ENCODE measurements at places on chromosomes 7 and 10.
A peak's percentile ranks its signal among the peaks of the same experiment; 100 is the strongest.

DNA sequence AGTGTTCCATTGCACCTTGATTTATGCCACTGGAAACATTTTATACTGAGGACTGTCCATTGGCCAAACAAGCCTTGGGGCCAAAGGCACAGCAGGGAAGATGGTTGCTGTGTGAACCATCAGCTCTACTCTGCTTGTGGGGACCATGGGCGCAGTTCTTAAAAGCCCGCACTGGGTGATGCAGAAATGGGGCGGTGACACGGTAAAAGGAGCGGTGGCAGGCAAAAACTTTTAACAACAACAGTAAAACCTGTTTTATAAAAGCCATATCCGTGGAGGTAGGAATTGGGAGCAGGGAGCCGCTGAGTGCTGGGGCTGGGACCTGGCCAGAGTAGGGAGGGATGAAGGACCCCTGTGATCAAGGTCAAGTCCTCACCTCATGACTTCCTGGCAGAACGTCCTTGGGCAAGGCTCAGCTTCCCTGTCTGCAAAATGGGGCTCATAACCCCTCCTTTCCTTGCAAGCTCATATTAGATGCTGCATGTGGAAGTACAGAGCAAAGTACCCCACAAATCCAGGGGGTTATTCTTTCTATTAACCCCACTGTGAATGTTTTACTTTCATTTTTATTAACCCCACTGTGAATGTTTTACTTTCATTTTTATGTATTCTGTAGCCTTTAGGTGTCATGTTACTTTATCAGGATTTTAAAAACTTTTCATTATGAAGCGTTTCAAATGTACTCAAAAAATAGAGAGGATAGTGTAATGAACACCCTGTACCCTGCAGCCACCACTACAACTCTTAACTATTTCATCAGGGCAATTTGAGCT lies 78.3 kb downstream of the GRK5 start:
- no peak for DNase-seq

DNA sequence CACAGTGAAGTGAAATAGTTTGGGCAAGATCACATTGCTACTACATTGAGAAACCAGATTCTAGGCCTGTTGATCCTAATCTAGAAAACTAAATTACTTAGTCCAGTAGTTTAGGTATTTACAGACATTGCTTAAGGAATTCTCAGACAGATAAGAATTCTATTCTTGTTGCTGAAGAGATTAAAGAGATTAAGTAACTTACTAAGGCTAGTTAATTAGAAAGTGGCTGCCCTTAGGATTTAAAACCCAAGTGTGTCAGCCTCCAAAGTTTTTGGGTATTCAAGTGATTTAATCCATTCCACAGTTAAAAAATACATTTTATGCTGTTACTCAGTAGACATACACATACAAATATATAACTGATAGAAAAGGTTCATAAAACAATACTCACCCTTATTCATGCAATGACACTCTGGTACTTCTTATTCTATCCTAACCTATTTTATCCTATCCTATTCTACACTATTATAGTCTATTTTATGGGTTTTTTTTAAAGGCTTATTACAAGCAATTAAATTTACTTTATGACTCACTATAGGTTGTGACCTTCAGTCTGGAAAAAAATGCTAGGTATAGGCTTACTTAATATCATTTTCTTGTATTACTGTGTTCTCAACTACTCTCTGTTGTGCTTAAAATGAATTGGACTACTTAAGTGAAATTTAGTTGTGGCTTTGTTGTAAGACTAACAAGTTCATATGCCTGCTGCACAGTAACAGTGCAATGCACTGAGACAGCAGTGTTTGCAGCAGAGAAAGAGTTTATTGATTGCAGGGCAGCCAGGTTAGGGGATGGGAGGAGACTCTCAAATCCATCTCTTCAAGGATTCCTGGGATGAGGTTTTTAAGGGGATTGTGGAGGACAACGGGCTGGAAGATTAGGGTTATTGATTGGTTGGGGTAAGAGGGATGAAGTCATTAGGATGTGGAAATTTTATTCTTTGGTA lies 10.7 kb downstream of the SPAM1 start:
- DNase-seq: no peak

GRCh38 chr7:116672596-116673456 lies 830 bp downstream of the MET start:
- DNase-seq: peak; percentile 79

DNA sequence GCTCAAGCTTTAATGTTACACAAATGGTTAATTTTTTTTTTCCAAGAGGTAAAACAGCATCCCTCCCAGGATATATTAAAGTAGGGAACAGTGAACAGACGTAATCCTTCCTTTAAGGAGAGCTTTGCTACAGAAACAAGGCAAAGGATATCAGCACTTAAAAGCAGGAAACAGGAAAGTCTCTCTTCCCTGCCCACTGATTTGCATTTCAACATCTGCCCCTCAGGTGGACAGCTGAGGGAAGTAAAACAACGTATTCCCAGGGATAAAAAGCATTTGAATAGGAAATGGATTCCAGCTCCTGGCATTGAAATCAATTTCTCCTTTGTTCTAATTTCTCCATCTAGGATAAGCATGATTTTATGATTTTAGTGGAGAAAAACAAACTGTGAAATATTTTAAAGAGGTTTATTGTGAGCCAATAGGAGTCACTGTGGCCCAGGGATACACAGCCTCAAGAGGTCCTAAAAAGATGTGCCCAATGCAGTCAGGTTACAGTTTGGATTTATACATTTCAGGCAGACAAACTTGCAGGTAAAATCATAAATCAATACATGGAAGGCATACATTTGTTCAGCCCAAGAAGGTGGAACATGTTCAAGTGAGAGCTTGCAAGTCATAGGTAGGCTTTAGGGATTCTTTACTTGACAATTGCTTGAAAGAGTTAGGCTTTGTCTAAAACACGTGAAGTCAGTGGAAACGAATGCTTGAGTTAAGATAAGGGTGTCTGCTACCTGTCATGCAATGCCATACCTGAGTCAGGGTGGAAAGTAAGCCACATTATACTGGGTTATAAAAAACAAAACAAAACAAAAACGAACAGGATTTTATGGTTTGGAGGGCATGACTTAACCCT lies 286.2 kb upstream of the VWC2 start:
- no peak for DNase-seq

- DNase-seq: no peak
Measured at GRCh38 chr7:54906963-54907362, 111.9 kb upstream of the EGFR start.

- no peak for DNase-seq
Measured at GRCh38 chr10:13457958-13458686, 70.7 kb downstream of the BEND7 start.

- DNase-seq: no peak
Measured at GRCh38 chr10:71078454-71079145, 133.8 kb upstream of the UNC5B start.

- peak; percentile 76 for DNase-seq
Measured at GRCh38 chr7:67947646-67948045, 951.0 kb downstream of the TYW1 start.

- no peak for DNase-seq
Measured at GRCh38 chr7:158278745-158279320, 308.8 kb downstream of the PTPRN2 start.

DNA sequence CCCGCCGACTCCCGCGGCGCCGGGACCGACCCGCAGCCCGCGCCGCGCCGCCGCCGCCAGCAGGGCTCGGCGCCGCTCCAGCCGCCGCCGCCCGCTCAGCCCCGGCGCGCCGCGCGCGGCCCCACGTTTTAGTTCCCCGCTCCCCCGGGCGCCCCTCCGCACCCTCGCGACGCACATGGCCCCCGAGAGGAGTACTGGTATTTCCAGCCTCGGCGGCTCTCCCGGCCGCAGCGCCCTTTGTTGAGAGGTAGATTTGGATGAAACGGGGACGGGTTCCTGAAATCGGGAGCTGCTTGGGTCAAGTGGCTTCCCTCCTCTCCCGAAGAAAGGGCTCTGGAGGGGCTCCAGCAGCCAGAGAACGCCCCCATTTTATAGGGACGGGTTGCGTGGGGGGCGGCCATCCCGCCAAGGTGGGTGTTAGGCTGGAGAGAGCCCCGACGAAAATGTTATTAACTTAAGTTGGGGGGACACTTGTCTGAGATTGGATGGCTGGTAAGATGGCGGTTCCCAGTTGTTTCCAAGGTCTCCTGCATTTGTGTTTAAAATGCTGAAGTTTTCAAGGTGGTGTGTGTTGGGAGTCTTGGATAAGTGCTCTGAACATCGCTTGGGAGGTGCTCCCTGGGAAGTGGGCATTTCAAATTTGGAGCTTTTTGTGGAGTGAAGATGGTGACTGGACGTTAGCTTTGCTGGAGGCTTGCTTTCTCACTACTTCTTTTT lies 1.2 kb downstream of the BMI1 start:
- no peak for DNase-seq

DNA sequence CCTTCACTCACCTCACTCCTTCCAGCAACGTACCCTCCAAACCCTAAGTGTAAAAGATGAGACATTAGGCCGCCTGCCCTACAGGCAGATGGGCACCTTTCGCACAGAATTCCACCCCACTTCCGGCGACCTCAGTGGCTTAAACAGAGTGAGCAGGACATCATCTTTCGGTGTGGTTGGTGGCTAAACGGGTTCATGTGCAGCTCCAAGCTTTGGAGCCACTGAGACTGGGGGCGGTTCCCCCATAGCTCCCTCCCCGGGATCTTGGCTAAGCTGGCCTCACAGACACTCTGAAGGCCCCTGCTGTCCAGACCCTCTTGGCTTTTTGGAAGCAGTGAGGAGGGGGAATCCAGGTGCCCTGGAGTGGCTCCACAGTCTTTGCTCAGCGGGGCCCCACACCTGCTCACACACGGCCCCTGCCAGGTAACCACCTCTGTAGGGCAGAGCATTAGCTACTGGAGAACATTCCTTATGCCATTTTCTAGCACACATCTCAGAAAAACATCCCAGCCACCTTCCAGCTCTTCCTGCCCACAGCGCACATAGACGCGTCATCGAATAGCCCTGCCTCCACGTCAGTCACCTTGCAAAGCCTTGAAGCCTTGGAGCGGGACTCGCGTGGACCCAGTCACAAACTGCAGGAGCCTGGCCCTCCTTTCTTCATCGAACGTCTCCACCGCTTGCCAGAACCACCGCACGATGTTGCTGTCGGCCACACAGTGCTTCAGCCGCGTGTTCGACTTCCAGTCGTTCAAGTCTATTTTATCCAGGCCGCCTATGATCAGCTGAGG lies 108.8 kb downstream of the SMURF1 start:
- DNase-seq: no peak

DNA sequence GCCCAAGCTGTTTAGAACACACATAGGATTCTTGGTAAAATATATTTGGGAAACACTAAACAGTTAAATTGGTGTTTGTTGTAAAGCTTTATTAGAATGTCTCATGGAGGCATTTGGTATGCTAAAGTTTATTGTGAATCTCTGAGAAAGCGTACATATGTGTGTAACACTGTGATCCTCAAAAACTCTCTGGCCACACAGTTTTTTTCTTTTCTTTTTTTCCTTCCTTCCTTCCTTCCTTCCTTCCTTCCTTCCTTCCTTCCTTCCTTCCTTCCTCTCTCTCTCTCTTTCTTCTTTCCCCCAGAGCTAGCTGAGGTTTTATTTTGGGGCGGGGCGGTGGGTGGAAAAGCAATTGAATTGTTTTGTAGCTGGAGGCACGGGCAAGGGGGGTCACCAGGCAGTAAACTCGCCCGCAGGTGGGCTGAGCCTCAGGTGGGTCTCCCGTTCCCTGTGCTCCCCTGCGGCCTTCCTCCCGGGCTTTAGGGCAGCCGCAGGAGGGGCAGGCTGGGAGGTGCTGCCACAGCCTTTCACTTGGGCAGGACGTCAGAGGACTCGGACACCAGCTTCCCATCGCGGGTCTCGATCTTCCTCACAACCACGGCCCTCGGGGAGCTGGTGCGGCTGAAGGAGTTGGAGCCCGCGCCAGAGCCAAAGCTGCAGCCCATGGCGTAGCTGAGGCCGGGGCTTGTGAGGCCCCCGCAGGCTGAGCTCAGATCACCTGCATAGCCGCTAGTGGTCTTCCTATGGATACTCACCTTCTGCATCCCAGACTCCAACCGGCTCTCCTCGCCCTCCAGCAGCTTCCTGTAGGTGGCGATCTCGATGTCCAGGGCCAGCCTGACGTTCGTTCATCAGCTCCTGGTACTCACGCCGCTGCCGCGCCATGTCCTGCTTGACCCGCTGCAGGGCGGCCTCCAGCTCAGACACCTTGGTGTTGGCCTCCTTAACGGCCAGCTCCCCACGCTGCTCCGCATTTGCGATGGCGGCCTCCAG lies 459.0 kb downstream of the GATA3 start:
- DNase-seq: no peak

DNA sequence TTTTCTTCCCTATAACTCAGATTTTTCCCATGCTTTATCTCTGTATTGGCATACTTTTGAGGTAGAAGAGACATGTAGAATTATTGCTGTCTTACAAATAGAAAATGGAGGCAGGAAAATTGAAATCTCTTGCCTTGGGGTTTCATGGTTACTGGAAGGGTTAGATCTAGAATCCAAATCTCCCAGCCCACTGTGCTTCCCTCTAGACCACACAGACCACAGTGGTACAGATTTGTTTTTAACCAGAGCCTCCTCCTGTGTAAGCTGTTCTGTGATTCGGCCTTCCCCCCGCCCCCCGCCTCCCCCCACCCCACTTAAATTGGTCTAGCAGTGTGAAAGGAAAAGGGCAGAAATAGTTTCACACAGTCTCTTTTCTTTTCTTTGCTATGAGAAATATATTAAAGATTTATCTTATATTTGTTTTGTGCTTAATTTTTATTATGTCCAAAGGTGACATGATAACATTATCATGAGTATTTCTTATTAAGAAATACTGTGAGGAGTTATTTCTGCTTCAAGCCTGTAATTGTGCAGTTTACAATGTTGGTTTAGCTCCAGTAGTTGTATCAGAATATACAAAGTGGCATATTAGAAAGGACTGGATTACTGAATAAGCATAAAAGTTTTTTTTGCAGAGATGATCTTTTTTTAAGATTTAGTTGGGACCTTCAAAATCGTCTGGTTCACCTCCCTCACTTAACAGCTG lies 368.8 kb upstream of the BMPER start:
- no peak for DNase-seq

GRCh38 chr10:126397156-126397555 lies 8.9 kb upstream of the ADAM12 start:
- no peak for DNase-seq

DNA sequence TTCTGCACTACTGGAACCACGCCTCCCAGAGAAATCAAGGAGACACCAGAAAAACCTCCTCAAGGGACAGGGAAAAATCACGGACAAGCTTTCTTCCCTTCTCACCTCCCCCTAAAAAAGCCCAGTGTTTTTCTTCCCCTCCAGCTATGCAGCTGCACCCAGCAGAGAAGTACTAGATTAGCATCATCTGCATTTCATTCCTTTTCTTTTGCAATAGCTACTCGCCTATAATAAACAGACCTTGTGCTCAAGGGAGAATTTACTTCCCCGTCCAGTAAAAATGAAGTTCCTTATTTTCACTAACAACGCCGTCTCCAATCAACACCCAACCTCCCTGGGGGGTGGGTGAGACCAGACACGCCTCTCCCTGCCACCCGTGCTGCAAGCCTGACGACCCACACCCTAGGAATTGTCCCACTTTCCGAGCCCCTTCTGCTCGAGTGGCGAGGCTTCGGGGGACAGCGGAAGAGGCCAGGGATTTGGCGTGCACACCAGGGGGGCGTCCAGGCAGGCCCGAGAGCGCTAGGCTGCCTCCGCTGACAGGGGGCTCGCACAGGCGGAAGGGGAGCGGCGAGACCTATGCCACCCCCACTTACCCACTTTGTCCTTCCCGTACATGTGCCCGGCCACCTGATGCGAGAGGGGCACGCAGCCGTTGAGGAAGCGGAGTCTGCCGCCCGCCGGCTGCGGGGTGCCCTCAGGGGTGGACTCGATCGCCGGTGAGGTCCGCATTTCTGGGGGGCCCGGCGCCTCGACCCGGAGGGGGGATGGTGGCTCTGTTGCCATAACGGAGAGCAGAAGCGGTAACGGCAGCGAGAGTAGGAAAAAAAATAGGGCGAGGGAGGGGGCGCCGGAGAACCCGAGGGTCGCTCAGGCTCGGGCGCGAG lies 625 bp downstream of the IPMK start:
- peak; percentile 69 for DNase-seq

Measured in M059J (cell line).